Glomerular endothelial cell (primary cell): ENCODE measurements at places on chromosomes 4 and X.

DNA sequence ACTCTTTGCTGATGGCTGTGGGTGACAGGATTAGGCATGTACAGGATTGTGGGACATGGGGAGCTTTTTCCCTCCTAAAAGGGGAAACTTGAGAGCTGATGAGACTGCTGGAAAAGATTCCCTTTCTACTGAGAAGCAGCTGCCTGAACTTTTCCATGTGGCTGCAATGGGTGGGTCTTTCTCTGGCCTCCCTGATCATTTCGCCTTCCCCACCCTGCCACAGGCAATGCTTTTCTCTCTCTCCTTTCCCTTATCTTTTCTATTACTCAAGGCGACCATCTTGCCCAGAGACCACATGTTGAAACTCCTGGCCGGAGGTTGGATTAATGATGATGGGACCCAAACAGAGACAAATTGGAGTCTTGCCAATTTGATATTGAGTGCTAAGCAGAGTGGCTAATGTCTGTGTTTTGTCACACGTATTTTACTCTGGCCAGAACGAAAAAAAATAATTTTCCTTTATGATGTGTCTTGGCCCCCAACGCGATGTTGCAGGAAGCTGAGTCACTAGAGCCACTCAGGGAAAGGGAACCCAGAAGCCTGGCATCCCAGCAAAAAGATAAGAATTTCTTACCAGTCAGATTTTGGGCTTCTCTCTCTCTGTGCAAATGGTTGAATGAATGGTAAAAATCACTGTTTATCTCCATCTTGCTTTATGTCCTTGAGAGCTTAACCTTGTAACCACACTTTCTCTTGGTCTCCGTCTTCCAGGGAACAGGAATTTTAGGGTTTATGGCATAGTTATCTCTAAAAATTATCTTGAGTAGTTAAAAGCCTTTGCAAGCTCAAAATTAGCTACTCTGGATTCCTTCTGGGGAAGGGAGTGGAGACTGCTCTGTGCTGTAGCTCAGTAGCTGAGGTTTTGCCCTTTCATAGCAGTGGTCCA lies 19.4 kb upstream of the ATP8A1 start:
- DNase-seq, result no peak

- no peak for DNase-seq
These were observed 264.1 kb downstream of the CBLL2 start for GRCh38 chrX:22536746-22537304.

DNA sequence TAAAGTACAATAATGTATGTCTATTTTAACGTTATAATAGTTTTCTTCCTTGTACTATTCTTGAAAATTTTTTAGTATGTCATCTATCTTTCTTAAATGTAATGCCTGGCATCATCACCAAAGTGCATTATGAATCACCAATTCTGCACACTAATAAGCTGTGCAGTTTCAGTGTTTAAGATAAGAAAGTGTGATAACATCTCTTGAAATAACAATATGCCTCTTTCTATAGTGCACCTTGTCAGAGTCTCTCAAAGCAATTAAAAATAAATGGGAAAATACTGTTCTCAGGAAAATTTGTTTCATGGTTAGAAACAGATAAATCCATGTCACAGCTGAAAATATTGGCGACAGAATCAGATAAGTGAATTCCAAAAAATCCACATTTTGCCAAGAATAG lies 457.4 kb upstream of the PCDH10 start:
- DNase-seq, result no peak

DNA sequence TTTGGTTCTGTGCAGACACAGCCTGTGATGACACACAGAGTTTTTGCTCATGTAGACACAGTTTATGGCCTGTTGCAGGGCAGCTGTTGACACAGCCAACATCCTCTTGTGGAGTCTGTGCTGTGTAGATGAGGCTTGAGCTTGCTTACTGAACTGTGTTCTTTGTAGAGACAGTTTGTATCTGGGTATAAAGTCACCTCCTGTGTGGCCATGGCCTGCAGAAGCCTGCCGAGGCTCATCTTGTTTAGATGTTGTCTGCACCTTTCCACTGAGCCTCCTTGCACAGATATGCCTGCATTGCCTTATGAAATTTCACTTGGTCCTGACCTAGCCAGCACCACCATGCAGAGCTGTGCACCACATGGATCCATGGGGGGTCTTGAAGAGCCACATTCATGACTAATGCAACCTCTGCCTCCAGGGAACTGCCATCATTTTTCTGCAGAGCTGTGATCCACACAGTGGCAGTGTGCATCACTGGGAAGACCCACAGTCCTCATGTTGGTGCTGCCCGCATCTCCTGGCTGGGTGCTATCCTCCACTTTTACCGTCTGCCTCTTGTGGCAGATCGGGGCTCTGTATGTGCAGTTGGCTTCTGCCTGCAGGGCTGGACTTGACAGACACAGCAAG lies 198.0 kb upstream of the MAMLD1 start:
- DNase-seq, result no peak

DNA sequence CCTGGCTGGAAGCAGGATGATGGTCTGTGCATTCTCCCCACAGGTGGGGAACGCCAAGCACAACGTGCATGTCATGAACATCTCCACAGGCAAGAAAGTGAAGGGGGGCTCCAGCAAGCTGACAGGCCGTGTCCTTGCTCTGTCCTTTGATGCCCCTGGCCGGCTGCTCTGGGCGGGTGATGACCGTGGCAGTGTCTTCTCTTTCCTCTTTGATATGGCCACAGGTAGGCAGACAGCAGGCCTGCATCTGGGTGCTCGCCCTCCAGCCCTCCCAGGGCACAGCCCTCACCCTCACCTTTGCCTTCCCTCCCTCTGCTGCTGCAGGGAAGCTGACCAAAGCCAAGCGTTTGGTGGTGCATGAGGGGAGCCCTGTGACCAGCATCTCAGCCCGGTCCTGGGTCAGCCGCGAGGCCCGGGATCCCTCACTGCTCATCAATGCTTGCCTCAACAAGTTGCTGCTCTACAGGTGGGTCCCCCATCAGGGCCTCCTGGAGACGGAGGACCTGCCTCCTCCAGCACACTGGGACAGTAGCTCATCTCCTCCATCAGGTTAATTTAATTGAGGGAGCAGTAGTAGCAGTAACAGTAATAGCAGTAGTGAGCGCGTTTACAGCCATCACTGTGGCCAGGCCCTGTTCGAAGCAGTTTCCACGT lies 4.6 kb downstream of the WDR13 start:
- DNase-seq, result no peak

DNA sequence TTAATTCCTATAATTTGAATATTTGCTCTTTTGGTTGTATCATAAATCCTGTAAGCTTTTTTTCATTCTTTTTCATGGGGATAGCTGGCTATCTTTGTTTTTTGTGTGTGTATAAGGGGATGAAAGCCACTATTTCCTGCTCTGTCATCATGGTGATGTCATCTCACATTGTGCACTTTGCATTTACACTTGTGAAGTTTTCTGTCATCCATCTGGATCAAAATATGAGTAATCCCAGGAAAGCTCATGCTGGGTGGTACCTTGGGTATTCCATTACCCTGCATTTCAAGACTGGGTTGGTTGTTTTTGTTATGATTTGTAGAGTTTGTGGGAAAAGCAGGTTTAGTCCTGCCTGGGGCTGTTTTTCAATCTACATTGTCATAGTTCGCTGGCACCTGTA lies 367.3 kb downstream of the CHIC1 start:
- DNase-seq, result no peak

DNA sequence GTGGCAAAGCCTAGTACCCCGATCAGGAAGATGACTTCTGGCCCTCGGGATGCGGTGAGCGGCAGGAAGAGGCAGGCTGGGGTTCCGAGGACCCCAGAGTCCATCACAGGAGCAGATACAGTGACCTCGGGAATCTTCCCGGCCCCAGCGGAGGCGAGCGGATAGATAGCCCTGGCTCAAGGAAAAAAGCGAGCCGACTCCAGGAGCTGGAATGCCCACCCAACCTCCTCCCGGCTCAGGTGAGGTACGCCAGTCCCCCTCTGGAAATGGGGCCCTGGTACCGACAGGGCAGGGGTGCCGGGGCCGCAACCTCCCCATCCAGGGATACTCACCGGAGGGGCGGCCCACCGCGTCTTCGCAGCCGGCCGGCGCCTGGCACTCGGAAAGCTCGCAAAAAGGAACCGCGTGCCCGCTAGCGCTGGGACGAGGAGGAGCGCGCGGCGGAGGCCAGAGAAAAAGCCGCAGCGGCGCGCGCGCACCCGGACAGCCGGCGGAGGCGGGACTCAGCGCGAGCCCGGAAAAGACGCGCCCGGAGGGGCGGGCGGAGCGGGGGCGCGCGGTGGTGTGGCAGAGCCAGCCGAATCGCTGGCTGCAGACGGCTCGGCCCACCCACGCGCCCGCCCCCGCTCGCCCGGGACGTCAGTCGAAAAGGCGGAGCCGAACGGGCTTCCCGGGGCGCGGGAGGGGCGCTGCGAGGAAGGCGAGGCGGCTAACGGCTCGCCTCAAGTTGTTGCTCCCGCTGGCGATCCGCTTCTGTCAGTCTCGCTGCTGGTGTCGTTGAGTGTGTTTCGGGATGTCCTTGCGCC lies at the start of gene ACSL4:
Gene ACSL4 (minus strand): TSS at position 451 of the 806 bp plus-strand sequence. CDS start 49,894 bp downstream, outside the sequence.
- no peak for DNase-seq

DNA sequence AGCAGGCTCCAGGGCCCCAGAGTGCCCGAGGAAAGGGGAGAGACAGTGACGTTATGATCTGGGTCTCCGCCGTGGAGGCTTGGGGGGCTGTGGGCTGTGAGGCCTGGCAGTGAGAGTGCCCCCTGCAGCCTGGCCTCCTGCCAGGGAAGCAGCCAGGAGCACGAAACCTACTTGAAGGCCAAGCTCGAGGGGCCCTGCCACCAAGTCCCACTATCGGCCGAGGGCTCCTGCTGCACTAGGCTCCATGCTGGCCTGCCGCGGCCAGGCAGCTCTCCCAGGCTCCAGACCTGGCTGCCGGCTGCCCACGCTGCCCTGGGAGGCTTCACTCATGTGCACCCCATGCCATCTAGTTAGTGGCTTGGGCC lies 18.7 kb downstream of the FLNA start:
- DNase-seq, result no peak

DNA sequence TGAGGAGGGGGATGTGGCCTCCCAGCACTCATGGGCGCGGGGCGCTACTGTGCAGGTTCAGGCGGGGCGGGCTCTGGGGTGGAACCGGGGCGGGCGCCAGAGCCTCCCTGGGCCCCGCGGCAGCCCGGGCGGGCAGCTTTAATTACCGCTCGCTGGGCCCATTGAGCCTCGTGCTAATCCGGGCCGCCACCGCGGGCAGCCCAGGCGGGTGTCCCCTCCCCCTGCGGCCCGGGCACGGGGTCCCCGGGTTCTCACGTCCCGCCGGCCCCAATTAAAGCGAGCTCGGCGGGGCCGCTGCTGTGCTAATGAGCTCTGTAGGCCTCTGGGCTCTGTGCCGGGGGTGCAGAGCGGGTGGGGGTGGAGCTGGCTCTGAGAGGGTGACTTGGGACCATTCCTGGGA lies 22.8 kb upstream of the FGFR3 start:
- DNase-seq, result no peak

GRCh38 chr4:34271479-34272355 lies 1972.6 kb downstream of the ARAP2 start:
- DNase-seq, result no peak

- no peak for DNase-seq
These were observed 4.7 kb upstream of the AMMECR1 start for GRCh38 chrX:110322603-110323002.

DNA sequence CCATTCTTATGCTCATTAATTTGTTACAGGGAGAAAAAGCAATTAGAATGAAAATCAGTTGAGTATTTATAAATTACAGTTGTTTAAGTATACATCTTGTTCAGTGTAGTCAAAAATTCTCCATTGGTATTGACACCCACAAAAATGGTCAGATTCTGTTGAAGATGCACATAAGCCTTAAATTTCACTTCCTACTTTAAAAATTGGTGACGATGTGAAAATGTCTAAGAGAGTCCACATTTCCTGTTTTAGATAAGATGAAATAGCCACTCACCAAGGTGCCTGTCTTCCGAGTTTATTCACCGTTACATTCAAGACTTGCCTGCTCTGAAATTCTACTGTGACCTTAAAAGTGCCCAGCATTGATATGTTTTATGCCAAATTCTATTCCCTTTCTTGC lies 93.6 kb downstream of the GPR143 start:
- DNase-seq, result no peak

DNA sequence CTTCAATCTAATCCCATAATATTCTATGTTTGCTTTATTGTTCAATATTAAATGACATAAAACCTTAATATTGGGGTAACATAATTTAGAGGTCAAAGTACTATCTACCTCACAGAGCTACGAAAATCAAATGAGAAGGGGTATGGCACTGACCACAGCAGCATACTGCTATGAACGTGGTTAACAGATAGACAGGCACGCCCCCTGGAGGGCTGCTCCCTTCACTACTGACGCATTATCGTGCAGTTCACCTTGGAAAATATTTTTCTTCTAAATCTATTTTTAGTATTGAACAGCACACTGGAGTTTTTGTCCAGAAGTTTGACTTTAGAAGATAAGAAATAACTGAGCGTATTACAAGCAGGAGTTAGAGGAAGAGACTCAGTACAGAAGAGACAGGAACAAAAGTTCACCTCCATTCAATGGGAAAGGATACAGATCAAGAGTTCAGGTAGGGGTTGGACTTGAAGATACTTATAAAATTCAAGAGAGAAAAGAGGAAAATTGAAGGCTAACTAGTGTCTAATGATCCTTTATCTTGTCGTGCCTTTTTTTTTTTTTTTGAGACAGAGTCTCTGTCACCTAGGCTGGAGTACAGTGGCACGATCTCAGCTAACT lies 22.7 kb downstream of the MAP9 start:
- DNase-seq, result no peak

GRCh38 chr4:6401797-6402196 lies 70.6 kb downstream of the PPP2R2C start:
- DNase-seq, result no peak

DNA sequence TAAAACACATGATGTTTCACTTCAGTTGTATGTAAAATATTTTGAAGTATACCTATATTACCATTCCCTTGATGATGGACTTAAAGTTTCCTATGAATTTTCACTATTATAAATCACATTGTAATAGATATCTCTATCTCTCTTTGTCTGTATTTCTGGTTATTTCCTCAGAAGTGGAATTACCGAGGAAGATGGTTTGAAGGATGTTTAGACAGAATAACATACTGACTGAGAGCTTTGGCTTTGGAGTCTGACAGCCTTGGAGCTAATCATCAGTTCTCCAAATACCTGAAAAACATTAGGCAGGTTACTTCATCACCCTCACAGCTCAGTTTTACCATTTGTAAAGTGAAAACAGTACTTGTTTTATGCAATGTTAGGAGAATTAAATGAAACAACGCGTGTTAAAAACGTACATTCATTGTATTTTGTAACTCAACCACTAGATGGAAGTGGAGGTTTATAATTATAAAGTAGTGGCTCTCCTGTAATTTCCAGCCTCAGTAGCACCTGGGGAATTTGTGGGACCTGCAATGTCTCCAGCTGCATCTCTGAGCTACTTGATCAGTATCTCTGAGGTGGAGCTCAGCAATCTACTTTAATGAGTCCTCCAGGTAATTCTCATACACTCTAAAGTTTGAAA lies 14.3 kb downstream of the JCHAIN start:
- peak; percentile 9 for DNase-seq

DNA sequence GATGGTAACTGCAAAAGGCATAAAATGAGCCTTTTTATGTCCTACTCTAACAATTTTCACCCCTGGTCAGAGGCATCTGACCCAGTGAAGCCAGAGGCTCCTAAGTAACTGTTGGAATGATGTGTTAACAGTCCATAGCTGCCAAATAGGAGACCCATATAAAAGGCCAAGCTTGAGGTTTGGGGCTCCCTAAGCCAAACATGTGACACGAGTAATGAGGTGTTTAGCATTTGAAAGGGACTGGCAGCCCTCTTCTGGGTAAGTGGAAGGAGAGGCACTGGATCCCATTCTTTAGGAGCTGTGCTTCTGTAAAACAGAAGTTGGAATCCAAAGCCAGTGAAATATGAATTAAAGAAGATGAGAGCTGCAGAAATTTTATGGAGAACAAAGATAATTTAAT lies 100.6 kb upstream of the PNPLA4 start:
- no peak for DNase-seq

GRCh38 chr4:87559090-87559837 lies 30.1 kb upstream of the SPARCL1 start:
- DNase-seq, result no peak
